ENCODE measurements at places on chromosomes 1 and 21. TPM values are rescaled to one million over a fixed set of nuclear protein-coding genes. Genes with fewer than 3 reads are reported as not detected.

- DNase-seq, result no peak
- H3K4me3 ChIP-seq, result no peak overlapping the region
- H3K36me3 ChIP-seq, result peaks cover 42% of the 10 kb centered on the region
Observed at GRCh38 chr1:119159111-119159510, 18.7 kb upstream of the WARS2 start.

DNA sequence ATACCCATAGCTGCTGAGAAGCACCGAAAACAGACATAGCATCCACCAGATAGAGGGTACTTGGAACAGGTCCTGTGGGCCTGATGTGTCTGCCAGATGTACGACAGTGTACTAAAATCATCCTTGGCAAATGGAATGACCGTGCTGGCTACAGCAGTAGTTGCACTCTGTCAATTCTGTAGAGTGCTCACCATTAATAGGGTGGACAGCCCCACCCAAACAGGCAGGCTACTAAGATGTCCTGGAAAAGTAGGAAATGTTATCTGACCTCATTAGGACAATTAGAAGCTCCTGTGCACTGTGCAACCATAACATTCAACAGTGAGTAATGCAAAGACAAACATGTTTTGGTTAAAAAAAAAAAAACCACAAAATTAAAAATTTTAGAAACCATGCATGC, 106.2 kb downstream of the PTPN14 start:
- no peak overlapping the region for H3K4me3 ChIP-seq
- H3K27me3 ChIP-seq, result no peaks in the 10 kb centered on the region
- no peak overlapping the region for H3K27ac ChIP-seq
- H3K36me3 ChIP-seq, result no peaks in the 10 kb centered on the region

DNA sequence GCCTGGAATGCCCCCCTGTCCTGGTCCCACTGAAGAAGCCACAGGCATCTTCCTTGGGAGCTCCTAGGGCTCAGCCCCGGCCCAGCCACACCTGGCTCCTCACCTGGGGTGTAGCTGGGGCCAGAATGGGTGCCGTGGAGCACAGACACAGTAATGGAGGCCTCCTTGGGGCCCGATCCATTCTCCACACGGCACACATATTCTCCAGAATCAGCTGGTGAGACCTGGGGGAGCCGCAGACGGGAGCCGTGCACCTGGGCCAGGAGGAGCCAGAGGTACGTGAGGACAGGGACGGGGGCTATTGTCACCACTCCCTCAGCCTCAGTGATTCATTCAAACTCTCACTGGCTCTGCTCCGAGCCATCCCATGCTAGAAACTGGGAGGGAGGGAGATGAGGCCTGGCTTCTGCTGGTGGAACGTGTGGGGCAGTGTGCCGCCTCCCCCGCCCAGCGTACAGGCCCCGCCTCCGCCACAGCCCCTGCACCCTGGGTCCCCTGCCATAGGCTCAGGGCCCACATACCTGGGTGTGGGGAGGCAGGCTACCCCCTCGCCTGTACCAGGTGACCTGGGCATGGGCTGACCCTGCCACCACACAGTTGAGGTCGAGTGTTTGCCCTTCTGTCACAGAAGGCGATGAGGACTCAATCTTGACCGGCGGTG, 42.2 kb downstream of the LDLRAD2 start:
- no peaks in the 10 kb centered on the region for H3K27me3 ChIP-seq
- H3K4me1 ChIP-seq, result peaks cover 11% of the 10 kb centered on the region
- DNase-seq, result no peak
- no peak overlapping the region for H3K27ac ChIP-seq

DNA sequence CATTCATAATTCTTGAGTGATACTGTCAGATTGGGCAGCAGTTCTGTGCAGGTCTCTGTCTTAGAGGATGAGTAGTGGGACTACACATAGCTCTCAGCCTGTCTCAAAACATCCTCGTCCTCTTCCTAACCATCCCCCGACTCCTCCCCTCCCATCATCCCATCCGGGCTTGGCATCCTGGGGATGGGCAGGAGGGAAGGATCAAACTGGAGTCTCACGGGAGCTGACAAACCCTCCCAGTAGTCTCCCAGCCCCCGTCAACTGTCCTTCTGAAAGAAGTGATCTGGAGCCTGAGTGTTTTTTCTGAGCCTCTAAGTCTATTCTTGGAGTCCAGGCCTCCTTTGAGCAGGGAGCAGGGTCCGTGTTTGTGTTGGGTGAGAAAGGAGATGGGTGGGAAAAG, 102.0 kb downstream of the PAX7 start:
- no peaks in the 10 kb centered on the region for H3K36me3 ChIP-seq
- no peak overlapping the region for H3K27ac ChIP-seq
- H3K4me1 ChIP-seq, result no peaks in the 10 kb centered on the region

DNA sequence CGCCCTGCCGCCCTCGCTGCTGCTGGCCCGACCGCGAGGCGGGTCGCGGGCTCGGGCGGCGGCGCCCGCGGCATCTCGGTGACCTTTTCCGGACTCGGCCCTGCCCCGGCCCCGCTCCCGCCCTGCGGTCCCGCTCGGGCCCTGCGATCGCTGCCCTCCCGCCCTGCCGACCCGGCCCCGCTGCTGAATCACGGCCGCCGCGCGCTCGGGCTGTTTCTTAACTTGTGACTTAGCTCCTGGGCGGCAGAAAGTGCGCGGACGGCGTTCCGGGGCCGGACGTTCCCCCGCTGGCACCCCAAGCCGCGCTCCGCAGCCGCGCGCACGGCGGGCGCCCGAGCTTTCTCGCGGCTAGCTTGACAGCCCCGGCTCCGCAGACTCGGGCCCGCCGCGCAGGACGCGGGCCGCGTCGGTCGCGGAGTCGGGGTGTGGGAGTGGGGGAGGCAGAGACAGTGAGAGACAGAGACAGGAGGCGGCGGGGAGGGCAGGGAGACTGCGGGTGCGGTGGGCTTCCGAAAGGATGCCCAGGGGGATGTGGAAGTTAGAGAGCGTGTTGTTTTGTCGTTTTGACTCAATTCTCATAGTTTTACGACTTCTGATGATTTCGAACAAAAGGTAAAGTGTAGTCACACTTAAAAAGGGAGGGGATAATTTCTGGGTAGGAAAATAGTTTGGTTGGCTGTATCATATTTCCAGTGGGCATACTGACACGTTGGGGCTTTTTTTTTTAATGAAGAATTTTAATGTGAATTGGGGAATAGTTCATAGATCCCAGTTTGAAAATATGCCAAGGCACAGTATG, 49.8 kb downstream of the PRDM2 start:
- H3K27ac ChIP-seq, result peak overlapping the region; percentile 94
- DNase-seq, result peak; percentile 49
- H3K4me3 ChIP-seq, result peak overlapping the region; percentile 98
- peaks cover 55% of the 10 kb centered on the region for H3K4me1 ChIP-seq
- peaks cover 29% of the 10 kb centered on the region for H3K36me3 ChIP-seq

DNA sequence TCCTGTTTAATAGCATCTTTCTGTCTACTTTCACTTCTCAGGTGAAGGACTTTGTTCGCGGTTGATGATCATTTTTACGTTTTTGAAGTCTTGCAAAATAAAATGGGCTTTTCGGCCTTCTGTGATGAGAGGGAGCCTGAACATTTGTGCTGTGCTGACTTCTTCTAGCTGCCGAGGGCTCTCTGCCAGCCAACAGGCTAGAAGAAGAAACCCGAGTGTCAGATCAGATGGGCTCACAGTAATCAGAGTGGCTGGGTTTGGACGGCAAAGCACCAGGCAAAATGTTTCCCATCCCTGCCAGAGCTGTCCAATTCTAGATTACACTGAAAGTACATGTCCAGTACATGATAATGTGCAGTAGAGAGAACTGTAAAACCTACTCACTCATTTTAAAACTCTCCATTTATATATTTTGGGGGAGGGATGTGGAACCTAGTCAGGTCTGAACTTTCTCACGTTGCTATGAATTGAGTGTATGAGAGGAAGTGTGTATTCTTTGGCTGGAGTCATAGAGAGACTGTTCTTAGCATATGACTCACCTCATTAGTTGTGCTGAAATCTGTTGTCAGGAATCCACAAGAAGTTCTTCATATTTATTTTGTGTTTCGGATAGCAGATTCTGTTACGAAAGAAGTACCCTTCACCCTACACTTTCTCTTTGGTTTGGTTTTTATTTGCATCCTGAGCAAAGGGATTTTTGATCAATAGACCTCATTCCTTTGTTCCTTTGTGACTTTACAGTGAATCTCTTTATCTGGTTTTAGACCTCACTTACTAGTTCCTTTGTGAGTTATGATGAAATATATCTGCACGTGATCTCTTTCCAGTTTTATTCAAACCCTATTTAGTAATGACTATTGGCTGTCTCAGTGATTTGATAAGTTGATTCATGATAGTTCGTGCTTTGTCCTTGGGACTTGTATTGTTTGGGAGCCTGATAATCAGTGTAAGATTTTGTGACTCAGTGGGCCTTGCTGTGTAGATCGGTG, 4.8 kb downstream of the ATP1A1 start:
- peak; percentile 38 for DNase-seq
- H3K4me3 ChIP-seq, result peak overlapping the region; percentile 77
- peaks cover 72% of the 10 kb centered on the region for H3K4me1 ChIP-seq
- peak overlapping the region; percentile 92 for H3K27ac ChIP-seq
- peaks cover 24% of the 10 kb centered on the region for H3K36me3 ChIP-seq
- no peaks in the 10 kb centered on the region for H3K27me3 ChIP-seq

DNA sequence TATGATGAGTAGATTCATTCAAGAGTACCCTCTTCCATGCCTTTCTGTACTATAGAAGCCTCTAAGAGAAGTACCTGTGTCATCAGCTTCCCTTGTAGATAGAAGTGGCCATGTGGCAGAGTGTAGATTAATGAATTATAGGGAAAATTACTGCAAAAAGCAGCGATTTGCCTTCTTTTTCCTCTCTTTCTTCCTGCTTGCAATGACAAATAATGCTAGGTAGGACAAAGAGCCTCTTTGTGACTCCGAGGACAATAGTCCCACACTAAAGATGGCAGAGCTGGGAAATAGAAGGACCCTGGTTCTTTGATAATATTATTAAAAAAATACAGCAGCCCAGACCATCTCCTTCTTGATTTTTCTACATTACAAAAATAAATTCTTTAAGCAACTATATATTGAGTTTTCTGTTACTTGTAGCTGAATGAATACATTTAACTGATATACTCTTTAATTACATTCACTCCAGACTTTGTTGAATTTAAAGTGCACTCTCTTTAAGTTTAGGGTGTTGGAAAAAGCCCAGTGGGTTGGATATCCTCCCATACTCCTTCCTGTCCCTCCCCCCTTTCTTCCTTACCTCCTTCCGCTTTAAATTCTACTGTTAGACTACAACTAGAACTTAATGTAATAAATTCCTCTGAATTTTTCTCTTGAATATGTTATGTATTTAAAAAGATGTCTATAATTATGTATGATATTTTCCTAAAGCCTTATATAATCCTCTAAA, 198.2 kb upstream of the APP start:
- no peaks in the 10 kb centered on the region for H3K4me1 ChIP-seq
- H3K27me3 ChIP-seq, result no peaks in the 10 kb centered on the region
- H3K36me3 ChIP-seq, result no peaks in the 10 kb centered on the region
- no peak for DNase-seq
- no peak overlapping the region for H3K27ac ChIP-seq

DNA sequence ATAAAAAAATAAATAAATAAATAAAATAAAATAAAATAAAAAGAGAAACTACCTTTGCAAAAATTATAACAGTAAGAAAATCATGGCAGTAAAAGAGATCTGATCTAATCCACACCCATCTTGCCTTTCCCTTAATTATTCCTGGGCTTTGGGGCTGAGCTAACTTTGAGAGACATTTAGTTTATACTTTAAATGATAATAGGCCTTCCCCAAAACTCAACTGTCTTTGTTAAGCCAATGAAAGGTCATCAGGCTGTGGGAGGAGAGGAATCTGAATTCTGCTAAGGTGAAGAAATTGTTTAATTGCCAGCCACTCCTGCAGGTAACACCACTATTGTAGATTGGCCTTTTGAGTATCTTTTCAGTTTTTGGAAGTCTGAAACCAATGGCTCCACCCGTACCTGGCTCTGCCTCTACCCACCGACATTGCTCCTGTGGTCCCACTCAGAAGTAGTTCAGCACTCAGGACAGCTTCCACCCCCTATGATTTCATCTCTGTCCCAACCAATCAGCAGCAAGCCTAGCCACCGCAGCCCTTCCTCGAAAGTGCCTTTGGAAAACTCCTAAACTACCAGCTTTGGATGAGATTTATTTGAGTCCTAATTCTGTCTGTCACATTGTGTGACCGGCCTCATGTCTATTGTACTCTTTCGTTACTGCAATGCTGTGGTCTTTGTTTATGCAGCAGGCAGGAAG, 23.0 kb upstream of the PNRC2 start:
- H3K27ac ChIP-seq, result no peak overlapping the region
- DNase-seq, result no peak
- no peaks in the 10 kb centered on the region for H3K36me3 ChIP-seq
- H3K4me1 ChIP-seq, result no peaks in the 10 kb centered on the region
- H3K27me3 ChIP-seq, result peaks cover 4% of the 10 kb centered on the region

The CA14 gene
- total RNA-seq, result not detected

The SYT14 gene
- total RNA-seq, result not detected

The PUM1 gene
- total RNA-seq, result 102 TPM

The FAM78B gene
- 0.35 TPM for total RNA-seq

The SLC9C2 gene
- total RNA-seq, result not detected

The SPATA46 gene
- total RNA-seq, result not detected

The HENMT1 gene
- 23.6 TPM for total RNA-seq

The NUF2 gene
- 62.5 TPM for total RNA-seq

The SPRR5 gene
- total RNA-seq, result not detected
